Pancreas (tissue), 10 donors: ENCODE measurements at places on chromosomes 7 and 10. TPM values are rescaled to one million over a fixed set of nuclear protein-coding genes. Genes with fewer than 3 reads are reported as not detected.

Gene LRRD1
- 0.02 TPM for polyA plus RNA-seq

DNA sequence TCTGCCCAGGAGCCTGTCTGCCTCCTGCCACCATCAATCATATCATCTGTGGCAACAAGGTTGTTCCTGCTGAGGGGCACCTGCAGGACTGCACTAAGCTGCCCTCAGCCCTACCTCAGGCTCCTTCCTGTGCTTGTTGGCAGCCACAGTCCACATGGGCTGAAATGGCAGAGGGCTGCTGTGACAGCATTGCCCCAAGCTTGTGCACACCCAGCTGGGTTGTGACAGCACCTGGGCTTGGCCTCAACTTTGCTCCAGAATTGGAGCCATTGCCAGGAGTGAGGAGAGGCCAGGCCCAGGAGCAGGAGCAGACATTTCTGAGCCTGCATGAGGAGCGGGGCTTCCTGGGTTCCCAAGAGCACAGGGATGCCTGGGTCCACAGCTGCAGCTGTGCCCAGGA, 340.9 kb upstream of the CHRM2 start:
- H3K27me3 ChIP-seq: no peaks in the 10 kb centered on the region
- DNase-seq: no peak
- H3K27ac ChIP-seq: no peak overlapping the region
- no peak overlapping the region for H3K4me3 ChIP-seq
- no peaks in the 10 kb centered on the region for H3K4me1 ChIP-seq

DNA sequence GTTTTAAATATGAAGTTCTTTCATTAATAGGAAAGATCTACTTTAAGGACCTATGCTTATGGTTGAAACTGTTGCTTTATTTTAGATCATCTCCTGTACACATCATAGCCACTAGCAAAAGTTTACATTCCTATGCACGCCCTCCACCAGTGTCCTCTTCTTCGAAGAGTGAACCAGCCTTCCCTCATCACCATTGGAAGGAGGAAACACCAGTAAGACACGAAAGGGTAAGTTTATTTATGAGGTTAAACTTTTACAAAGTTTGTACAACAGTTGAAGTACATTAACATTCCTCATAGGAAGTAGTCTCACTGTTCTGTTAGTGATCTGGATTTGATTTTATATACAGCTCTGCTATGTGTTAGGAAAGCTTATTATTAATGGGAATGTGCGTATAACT, 16.9 kb downstream of the HBP1 start:
- H3K4me1 ChIP-seq: no peaks in the 10 kb centered on the region
- DNase-seq: no peak
- H3K27ac ChIP-seq: no peak overlapping the region
- H3K27me3 ChIP-seq: no peaks in the 10 kb centered on the region

- no peaks in the 10 kb centered on the region for H3K27me3 ChIP-seq
- no peak overlapping the region for H3K4me3 ChIP-seq
- no peaks in the 10 kb centered on the region for H3K4me1 ChIP-seq
These were observed 158.6 kb upstream of the PITRM1 start for GRCh38 chr10:3331187-3331586.

GRCh38 chr10:94088926-94089381, 95.2 kb downstream of the PLCE1 start:
- no peak overlapping the region for H3K27ac ChIP-seq
- H3K4me1 ChIP-seq: peaks cover 4% of the 10 kb centered on the region
- H3K27me3 ChIP-seq: no peaks in the 10 kb centered on the region

Gene TMEM26
- polyA plus RNA-seq: 0.08 TPM

Gene GRID1
- polyA plus RNA-seq: 0.05 TPM

Gene REPIN1
- 57.5 TPM for polyA plus RNA-seq

- H3K4me3 ChIP-seq: no peak overlapping the region
- H3K27me3 ChIP-seq: no peaks in the 10 kb centered on the region
- H3K4me1 ChIP-seq: peaks cover 12% of the 10 kb centered on the region
- no peaks in the 10 kb centered on the region for H3K36me3 ChIP-seq
- H3K27ac ChIP-seq: no peak overlapping the region
- DNase-seq: no peak
These were observed 228.0 kb downstream of the PARD3 start for GRCh38 chr10:34587002-34587679.

Gene ITPRID1
- polyA plus RNA-seq: 0.02 TPM

DNA sequence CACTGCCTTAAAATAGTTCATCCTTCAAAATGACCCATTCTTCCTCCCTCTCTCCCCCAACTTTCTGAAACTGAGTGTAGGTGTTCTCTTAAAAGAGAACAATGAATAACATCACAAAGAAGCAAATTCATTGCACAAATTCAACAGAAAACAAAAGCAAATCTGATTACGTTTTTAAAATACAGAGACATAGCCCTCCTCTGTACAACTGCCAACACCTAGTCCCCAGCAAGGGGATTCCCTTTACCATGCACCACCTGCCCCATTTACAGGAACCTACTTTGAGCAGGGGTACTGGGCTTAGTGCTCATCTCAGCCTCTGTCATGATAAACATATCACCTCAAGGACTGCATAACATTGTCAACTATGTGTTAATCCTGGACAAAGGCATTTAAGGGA, 302.8 kb upstream of the AOAH start:
- H3K4me3 ChIP-seq: no peak overlapping the region
- no peak for DNase-seq
- H3K27ac ChIP-seq: no peak overlapping the region
- H3K36me3 ChIP-seq: no peaks in the 10 kb centered on the region

Gene TMEM139
- 13.7 TPM for polyA plus RNA-seq

- H3K4me1 ChIP-seq: peaks cover 48% of the 10 kb centered on the region
- no peaks in the 10 kb centered on the region for H3K36me3 ChIP-seq
- H3K4me3 ChIP-seq: peak overlapping the region; percentile 76
- H3K27ac ChIP-seq: peak overlapping the region; percentile 76
- H3K27me3 ChIP-seq: no peaks in the 10 kb centered on the region
These were observed 1.7 kb downstream of the TNS3 start for GRCh38 chr7:47580175-47580706.

- peaks cover 12% of the 10 kb centered on the region for H3K4me1 ChIP-seq
- H3K4me3 ChIP-seq: no peak overlapping the region
- H3K36me3 ChIP-seq: no peaks in the 10 kb centered on the region
- no peaks in the 10 kb centered on the region for H3K27me3 ChIP-seq
- no peak for DNase-seq
These were observed 31.4 kb downstream of the CCDC71L start for GRCh38 chr7:106629516-106629915.

Gene HOXA10
- not detected for polyA plus RNA-seq
